ENCODE measurements at places on chromosomes 7 and 10.

- no peak for DNase-seq
These were observed 130.4 kb upstream of the KCNMA1 start for GRCh38 chr10:77768039-77768438.

DNA sequence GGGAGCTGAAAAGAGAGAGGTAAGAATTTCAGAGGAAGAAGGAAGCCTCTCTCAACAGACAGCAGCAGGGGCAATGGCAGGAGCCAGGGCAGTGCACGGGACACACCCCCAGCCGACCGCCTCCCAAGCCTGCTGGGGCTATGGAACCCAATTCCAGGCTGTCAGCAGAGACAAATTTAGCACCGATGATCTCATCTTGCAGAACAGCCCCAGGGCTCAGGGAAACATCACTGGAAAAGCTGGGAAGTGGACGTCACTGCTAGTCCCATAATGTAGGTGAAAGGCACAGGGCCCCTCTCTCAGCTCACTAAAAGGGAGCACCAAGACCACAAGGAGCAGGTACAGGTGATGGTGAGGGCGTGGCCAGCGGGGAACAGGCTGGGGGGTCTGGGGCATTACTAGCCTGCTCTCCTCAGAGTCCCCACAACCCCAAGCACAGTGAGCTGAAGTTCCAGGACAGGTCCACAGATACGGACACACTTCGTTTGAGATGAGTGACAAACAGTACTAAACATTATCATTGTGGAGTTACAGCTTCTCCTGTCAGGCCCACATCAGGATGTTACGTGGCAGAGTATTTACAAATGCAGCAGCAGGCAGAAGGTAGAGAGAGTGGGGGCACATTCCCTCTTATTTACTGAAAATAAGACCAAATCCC lies 103.7 kb downstream of the PLXNA4 start:
- no peak for DNase-seq

DNA sequence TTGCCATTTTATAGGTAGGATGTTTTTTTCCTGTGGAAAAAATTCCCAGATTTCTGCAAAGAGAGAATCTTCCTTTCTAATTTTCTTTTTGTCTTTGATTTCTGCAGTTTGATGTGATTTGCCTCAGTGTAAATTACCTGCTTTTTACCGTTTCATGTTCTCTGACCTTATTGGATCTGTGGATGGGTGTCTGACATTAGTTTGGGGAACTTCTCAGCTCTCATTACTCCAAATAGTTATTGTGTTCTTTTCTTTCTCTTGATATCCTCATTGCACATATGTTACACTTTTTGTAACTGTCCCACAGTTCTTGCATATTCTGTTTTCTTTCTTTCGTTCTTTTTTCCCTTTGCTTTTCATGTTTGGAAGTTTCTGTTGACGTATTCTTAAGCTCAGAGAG lies 28.5 kb downstream of the NACAD start:
- DNase-seq = no peak

GRCh38 chr10:13851906-13852305 lies 265.1 kb downstream of the PRPF18 start:
- DNase-seq = no peak

GRCh38 chr10:44264244-44264643 lies 120.7 kb downstream of the CXCL12 start:
- DNase-seq = no peak

GRCh38 chr7:122974229-122974628 lies 21.3 kb downstream of the TAS2R16 start:
- DNase-seq = no peak
